ENCODE measurements at places on chromosomes 3 and 15.

DNA sequence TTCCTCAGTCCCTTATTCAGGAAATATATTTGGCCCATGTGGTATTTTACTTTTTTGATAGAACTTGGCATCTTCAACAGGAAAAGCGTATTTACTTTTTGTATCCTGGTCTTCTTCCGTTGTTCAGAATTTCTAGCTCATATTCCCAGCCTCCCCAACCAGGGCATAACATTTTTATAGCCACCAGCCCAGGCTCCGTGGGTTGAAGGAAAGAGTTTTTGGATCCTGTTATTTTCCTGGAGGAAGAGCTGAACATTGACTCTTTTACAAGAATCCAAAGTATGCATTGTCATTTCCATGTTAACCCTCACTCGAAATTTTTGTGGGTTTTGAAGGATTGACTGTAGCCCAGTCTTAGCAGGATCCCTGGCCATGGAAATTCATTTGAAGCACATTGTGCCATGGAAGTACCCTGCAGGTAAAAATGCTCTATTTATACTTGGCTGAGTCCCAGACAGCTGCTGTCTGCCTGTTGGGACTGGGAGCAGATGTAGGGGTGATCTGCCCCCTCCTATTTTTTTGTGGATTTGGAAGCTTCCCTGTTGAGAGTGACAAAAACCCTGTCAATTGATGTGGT, 98.8 kb downstream of the AKAP13 start:
- no peak for DNase-seq

GRCh38 chr3:194736277-194736895, 50.7 kb downstream of the FAM43A start:
- DNase-seq: no peak

DNA sequence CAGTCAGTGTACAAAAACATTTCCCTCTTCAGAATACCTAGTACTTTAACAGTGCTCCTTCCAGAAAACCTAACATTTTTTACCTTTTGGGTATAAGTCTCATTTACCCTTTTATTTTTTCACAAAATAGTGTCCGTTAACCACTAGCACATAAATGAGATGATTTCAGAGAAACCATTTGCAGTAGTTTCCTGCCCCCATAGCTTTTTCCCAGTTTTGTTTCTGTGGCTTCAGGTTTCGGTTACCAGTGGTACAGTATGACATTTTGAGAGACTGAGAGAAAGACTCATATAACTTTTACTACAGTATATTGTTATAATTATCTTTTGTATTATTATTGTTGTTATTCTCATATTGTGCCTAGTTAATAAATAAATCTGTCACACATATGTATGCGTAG, 6.2 kb upstream of the RBMS3 start:
- DNase-seq: no peak

DNA sequence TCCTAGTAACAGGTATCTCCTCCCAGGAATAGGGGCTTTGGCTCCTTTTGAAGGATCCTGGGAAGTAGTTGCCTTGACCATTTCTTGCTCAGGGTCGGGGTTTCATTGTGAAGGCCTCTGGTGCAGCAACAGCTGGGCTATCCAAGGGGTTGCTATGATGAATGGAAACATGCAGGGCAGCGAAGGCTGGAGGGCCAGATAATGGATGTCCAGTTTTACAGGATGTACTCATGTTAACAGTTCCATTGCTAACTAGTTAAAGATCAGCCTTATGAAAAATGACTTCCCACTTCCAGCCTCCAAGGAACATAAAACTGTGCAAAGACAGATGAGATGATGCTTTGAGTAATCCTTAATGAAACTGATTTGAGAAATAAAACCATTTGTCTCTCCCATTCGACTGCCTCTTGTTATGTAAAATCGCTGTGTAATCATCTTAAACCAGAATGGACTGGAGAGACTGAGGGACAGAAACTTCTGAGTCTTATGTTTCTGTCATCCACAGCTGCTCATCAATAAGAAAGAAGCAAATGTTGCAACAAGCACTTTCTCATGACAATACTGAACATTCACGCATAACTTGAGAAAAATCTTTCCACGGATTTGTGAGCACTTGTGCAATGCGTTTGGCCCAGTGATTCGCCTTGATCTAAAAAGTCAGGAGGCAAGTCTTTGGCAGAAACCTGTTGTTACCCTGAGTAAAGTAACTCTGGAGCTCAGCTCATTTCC, 473.5 kb upstream of the RGMA start:
- no peak for DNase-seq

- DNase-seq: no peak
These were observed 324.8 kb upstream of the LRRFIP2 start for GRCh38 chr3:37499061-37499785.

- DNase-seq: no peak
These were observed 37.6 kb downstream of the GMPS start for GRCh38 chr3:155908086-155908485.

- DNase-seq: no peak
These were observed 1.6 kb upstream of the SMAD6 start for GRCh38 chr15:66700412-66700801.

DNA sequence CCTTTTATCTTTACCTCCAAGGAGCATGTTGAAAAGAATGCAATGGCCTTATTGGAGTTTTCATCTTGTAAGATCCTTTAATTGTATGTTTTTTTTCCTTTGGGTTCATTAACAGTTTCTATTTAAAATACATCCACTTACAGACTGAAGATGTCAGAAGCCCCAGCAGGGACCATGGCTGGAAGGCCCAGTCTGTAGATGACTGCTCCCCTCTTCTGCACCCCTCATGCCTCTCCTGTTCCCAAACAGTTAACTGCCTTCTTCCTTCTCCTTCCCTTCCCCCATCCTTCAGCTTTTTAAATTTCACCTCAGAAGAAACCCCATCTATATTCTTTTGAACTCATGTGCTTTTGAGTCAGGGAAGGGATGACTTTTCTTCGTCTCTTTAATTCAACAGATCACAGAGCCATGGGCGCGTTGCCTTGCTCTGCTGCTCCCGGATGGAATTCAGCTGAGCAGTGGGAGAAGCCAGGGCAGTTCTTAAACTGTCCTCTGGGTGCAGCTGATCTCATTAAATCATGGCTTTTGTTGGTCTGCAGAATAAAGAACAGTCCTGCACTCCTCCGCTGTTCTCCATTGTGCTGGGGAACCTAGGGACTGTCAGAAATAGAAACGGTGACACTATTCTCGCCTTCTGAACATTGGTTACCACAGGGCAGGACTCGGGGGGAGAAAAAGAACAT, 71.5 kb upstream of the EIF1B start:
- no peak for DNase-seq

DNA sequence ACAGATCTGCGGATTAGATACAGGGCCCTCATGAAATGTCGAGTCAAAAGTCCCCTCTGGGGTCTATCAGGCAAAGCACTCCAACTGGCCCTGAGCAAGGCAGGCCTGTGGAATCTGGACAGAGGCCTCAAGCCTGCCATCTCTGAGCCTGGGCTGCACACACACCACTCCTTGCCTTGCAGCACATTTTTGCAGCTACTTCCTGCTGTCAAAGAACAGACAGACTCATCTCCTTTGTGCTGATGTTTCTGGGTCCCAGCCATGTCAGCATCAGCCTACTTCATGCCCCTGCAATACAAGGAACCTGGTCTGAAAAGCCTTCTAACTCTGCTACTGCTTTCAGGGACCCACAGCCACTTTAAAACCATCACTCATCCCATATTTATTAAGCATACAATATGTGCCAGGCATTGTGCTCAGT, 60.6 kb upstream of the IL12A start:
- no peak for DNase-seq

GRCh38 chr3:99607151-99607550, 31.2 kb upstream of the COL8A1 start:
- DNase-seq: no peak

DNA sequence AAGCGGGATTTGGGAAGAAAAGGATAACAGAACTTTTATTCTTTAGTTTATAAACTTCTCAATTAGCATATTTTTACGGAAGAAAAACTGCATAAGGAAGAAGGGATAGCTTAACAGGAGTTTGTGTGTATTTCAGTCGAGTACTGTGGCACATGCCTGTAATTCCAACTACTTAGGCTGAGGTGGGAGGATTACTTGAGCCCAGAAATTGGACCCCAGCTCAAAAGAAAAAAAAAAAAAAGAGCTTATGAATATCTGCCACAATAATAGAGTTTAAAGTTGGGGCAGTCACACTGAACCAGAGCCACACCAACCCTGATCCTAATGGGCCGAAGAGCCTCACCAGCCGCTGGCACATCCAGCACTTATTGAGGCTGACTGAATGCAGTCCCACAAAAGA, 31.1 kb downstream of the CHAC1 start:
- DNase-seq: no peak

GRCh38 chr15:54504695-54505094, 526.5 kb downstream of the UNC13C start:
- DNase-seq: no peak

DNA sequence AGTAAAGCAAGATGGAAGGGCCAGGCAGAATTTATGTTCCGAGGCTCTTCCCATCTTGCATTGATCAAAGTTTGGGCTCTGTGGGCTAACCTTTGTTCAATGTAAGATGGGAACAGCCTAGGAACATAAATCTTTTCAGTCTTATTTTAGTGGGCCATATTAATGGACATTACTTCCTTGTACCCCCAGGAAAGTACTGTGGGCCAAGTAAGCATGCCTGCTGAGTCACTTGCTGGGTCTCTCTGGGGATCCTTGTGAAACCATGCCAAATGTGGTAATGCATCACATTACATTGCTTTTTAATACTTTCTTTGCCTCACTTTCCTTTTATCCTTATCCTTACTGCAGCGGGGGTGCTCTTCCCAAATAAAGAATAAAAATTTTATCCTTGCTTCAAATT, 349.5 kb upstream of the POU1F1 start:
- no peak for DNase-seq

DNA sequence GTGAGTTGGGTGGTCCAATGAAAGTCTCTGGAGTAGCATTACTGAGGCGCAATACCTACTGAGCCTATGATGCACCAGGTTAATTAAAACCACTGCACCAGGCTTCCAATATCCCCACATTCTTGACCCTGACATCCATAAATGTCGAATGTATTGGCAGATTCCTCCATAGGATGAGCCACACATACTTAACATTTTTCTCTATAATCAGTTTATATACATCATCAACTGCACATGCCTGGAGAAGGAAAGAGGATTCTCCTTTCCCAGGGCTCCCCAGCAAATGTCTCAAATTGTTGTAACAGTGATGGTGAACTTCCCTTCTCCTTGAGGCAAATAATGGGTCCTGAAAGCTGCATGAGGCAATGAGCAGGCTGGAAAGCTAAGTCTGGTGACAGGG, 82.3 kb upstream of the LPP start:
- no peak for DNase-seq

GRCh38 chr3:132228923-132229322, 88.3 kb upstream of the ACP3 start:
- DNase-seq: no peak

DNA sequence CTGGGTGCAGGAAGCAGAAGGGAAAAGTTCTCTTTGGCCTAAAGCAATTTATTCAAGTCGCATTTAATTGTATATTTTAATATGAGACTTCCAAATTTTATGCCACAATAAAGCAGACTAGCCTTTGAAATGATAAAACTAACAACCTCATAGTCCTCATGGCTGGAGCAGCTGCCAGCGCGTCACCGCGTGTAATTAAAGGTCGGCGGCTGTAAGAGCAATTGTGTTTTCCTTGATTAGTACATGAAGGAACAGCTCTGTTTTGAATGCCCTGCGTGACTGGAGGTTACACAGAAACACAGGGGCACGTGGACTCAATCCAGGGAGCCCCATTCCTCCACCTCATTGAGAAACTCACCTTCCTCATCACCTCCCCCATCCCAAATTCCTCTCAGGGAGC, 10.1 kb upstream of the LRRC15 start:
- no peak for DNase-seq

GRCh38 chr3:154862265-154862664, 217.9 kb upstream of the MME start:
- DNase-seq: no peak

- no peak for DNase-seq
These were observed 115.8 kb downstream of the NEK10 start for GRCh38 chr3:27253391-27253790.

- DNase-seq: no peak
These were observed 12.1 kb upstream of the ALAS1 start for GRCh38 chr3:52185837-52186236.

GRCh38 chr3:114380233-114380651, 86.4 kb downstream of the TIGIT start:
- no peak for DNase-seq

GRCh38 chr3:196941729-196942225, 551 bp downstream of the NCBP2 start:
- DNase-seq: peak; percentile 41

DNA sequence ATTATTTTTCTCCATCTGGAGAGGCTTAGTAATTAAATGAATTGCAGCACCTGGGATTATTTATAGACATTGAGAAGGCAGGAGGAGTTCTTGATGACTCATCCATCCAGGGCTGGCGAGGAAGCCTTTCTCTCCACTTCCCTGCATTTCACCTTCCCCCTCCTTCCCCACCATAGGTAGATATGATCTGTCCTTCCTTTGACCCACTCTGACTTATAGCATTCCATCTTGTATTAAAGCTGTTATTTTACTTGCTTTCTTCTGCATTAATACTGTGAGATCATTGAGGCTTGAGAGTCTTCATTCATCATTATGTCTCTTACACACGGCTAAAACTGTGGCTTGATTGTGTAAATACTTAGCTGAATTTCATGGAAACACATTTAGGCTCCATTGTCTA, 288.8 kb downstream of the FEZF2 start:
- no peak for DNase-seq

- DNase-seq: no peak
These were observed 81.8 kb downstream of the IQSEC1 start for GRCh38 chr3:12991481-12991837.

- DNase-seq: no peak
These were observed 495.4 kb downstream of the OTOL1 start for GRCh38 chr3:161991901-161992540.

DNA sequence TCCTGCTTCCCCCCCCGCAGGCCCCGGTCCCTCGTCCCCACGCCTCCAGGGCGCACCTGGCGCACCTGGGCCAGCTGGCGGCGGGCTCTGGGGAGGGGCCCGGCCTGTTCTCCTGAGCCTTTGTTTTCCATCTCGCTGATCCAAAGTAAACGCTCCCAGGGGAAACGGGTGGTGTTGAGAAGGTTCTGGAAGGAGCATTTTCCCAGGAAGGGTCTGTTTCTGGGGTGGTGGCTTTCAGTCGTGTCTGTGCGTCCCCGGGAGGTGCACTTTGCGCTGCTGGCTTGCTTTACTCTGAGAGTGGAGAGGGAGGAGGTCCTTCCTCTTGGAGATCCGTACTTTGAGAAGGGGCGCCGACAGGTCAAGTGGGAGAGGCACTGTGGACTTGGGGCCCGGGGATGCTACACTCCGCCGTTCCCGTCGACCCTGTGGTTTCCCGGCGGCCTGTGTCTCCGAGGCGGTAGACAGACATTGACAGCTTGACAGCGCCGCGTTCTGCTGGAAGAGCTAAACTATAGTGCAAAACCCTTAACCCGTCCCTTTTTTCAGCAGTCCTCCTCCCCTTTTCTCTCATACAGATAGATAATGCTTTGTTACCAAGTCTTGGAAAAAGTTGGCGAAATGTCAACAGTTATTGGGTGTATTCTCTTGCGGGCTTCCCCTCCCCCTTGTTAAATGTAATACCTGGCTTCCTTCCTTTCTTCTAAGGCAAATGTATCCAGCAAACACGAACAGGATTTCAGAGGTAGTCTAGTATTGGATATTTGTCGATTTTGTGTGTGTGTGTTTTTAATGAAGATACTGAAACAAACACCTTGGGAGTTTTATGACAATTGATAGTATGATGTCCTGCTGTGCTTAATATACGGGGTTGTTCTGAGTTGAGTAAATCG, 6.5 kb downstream of the TPM1 start:
- no peak for DNase-seq

Measured in activated CD4-positive, alpha-beta T cell treated with anti-CD3 and anti-CD28 coated beads for 24 hours (primary cell).